Tibial artery (tissue), 4 donors: ENCODE measurements at places on chromosomes 13 and 19.

DNA sequence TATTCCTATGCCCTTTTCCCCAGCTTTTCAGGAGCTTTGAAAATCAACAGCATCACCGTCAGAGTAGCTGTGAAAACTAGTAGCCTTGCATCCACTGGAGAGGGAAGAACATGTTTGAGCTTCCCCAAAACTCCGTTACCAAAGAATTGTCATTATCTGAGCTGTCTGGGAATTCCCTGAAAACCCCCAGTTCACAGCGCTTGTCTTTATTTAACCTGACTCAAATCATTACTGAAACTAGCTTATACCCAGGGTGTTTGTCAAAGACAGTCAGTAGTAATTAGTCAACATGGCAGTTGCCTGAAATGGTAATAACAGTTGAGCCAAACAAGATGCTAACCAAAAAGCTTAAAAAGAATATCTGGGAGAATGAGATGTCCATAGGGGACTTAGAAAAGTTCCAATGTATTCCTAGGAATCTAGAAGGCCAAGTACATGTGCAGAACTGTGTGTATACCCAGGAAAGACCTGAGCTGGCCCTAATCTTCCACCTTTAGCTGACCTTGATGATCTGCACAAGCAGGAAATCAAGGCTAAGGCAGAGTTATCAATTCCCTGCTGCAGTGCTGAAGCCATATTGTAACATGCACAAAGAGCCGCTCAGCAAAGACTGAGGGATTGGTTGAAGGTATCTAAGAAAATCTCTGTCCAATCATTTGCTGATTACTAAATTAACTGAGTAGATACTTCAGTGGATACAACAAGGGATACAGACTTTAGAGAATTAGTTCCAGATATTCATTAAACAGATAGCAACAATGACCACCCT is 130.8 kb downstream of the KL start:
- DNase-seq, result no peak

GRCh38 chr13:32446773-32447465 is 19.0 kb upstream of the N4BP2L1 start:
- DNase-seq, result no peak

DNA sequence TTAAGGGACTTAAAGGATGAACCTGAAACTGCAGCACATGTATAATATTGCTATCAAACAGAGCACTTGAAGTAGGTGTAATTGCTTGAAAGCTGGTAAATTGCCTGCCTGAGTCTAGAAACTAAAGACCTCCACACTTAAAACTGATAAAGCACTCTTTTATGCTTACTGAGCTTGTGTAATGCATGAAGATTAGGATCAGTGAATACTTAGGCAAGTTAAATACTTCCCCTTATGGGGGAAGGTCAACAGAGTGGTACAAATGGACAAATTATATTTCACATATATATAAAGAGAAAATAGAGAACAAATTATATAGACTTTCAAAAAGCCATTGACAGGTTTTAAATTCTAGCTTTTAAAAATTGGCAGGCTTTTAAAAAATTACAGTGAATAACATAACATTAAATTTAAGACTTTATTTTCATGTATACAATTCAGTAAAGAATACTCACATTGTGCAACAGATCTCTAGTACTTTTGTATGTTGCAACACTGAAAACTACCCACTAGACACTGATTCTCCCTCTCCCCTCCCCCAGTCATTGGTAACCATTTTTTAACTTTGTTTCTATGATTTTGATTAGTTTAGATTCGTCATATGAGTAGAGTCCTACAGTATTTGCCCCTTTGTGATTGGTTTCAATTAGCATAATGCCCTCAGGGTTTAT is 23.9 kb downstream of the PIBF1 start:
- DNase-seq, result no peak

GRCh38 chr13:73142071-73142470 is 83.3 kb downstream of the KLF5 start:
- no peak for DNase-seq

GRCh38 chr13:49633710-49634109 is 5.4 kb downstream of the ARL11 start:
- DNase-seq, result no peak
